Fibroblast of skin of left biceps (primary cell): ENCODE measurements at places on chromosomes 1 and 21.

- DNase-seq = no peak
These were observed 4.4 kb upstream of the PHTF1 start for GRCh38 chr1:113763661-113764060.

- peak; percentile 81 for DNase-seq
These were observed 66.3 kb upstream of the PPP2R5A start for GRCh38 chr1:212218911-212219310.

DNA sequence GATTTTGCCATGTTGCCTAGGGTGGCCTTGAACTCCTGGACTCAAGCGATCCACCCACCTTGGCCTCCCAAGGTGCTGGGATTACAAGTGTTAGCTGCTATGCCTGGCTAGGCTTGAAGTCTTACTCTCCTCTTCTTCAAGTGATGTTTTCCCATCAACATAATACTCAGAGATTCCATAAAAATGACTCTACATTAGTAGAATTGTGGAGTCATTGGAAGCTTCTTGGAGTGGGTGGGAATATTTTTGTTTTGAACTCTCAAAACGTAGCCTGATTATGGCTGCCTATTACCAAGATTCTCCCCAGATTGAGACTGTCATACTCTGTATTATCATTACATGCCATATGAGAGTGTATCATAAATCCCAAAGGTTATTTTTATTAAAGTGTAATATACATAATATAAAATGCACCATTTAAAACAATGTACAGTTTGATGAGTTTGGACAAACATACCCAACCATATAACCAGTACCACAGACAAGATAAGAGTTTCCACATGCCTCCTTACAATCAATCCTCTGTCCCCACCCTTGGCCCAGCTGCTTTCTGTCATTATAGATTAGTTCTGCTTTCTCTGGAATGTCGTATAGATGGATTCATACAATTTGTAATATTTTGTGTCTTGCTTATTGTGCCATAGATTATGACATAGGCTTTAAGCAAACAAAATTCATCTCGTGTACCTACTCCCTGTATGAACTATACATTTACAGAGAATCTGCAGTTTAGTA, 8.0 kb upstream of the DNM3 start:
- DNase-seq = no peak

GRCh38 chr1:21129407-21129806, 47.3 kb downstream of the EIF4G3 start:
- no peak for DNase-seq

- DNase-seq = no peak
These were observed 4.9 kb upstream of the LRRC3 start for GRCh38 chr21:44450402-44450801.

GRCh38 chr1:47415728-47416318, at the start of gene FOXE3:
Gene FOXE3, plus strand, starts transcription at chr1:47416285. Its CDS starts 31 bp downstream, at chr1:47416316.
- no peak for DNase-seq

DNA sequence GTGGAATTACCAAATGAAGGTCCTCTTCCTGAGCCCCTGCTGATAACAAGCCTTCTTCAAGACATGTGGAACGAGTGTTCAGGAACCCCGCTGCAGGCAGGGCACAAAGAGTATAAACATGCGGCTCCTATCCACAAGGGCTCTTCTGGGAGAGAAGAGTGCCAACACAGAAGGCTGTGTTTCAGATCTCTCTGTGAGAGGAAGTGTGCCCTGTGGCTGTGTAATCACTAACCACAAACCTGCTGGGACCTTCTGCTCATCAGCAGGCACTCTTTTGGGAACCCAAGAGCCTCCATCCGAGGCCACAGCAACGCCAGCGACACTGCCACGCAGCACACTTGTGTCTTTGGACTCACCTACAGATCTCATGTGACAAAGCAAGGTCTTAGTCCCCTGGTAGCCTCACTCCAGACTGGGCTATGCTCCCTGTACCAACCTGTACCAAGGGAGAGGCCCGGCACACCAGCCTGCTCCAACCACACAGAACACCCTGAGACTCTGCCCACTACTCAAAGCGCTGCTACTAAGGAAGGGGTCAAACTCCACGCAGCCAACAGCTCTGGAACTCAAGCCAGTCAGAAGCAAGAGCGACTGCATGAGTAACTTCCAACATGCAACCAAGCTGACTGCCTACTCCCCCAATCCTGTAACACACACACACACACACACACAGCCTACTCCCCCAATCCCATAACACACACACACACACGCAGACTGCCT, 7.8 kb downstream of the PTTG1IP start:
- DNase-seq = no peak

GRCh38 chr1:56413671-56414199, 165.6 kb downstream of the PLPP3 start:
- DNase-seq = no peak

DNA sequence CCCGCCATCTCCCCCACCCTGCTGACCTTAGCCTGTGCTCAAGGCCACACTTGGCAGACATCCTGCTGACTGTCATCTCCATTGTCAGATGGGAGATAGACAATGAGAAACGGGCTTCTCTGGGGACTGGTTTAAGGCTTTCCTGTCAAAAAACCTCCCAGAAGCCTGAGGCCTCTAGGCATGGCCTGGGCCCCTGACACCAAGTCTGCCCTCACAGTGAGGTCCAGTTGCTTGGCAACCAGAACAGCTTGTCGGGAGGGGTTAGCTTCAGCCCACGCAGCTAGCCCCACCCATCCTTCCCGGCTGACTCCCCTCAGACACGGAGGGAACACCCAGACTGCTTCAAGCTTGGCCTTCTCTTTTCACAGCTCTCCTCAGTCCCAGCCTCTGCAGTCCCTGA, 11.0 kb downstream of the PLEKHA6 start:
- no peak for DNase-seq

DNA sequence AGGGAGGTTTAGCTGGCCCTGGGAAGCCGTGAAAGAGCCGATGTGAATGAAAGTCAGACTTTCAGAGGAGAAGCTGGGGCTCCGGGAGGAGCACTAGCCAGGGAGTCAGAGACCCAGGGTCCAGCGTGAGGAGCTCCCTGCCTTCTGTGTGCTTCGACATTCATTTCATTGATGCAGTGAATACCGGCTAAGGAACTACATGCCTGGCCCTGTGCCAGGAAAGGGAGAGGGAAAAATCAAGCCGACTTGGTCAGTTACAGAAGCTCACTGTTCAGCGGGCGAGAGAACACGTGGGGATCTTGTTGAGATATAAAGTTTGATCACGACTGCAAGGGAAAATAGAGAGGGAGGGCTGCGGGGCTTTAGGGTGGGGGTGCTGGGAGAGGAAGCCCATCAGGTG, 76.7 kb upstream of the RUNX3 start:
- DNase-seq = no peak

- no peak for DNase-seq
These were observed 613.3 kb downstream of the AJAP1 start for GRCh38 chr1:5267603-5268235.
